AG04450 (cell line): ENCODE measurements at places on chromosomes 12 and 14.

DNA sequence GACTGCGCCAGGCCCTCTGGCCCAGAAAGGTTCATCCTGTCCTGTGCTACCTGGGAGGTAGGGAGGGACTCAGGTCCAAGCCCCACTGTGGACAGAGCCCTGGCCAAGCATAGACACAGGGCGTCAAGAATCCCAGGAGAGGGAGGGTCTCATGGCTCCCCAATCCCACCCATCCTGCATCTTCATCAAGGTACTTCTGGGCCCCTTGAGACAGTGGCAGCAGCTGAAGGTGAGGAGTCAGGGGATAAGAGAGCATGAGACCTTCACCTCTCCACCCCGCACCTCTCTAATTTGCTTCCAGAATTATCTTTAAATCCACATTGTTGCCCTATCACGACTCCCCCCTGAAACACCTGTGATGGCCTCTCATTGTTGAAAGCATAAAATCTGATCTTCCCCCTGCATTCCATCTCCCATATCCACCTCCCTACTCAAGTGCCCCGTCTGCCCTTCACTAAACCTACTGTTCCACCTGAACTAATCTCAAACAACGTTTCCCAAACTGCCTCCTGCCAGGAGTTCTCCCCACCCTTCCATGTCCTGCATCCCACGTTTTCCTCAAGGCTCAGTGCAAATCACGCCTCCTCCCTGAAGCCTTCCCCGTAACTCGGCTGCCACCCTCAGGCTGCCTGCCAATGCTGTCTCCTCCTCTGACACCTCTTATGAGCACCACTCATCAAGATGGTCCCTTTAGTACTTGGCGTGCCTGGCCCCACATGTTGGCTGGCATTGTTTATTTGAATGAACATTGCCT is 27.1 kb downstream of the KRT18 start:
- no peak for DNase-seq

- no peak for DNase-seq
Measured at GRCh38 chr12:19186722-19187661, 57.5 kb downstream of the PLEKHA5 start.

GRCh38 chr12:7749442-7749841 is 2.3 kb upstream of the CLEC4C start:
- DNase-seq = no peak

DNA sequence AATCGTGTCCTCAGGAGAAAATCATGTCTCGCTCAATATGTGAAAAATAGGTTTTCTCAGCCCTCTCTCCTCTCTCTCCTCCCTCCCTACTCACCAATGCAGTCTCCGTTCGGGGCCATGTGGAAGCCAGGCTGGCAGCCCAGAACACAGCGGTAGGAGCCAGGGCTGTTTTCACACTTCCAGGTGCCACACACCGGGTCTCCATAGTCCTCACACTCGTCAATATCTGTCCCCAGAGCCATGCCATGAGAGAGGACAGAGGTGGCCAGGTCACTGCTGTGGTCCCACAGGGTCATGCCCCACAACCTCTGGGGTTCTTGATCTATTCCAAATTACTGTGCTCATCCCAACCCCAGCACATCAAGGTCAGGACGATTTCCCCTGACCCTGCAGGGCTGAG is 13.5 kb downstream of the ISCA2 start:
- no peak for DNase-seq

DNA sequence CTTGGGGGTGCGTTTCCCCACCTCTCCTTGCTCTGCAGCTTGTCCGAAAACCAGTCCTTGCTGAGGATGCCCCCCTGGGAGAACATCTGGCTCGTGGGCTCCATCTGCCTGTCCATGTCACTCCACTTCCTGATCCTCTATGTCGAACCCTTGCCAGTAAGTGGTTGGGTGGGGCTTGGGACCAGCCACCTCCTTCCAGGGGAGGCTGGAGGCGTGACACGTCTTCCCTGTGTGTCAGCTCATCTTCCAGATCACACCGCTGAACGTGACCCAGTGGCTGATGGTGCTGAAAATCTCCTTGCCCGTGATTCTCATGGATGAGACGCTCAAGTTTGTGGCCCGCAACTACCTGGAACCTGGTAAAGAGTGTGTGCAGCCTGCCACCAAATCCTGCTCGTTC is 57.5 kb downstream of the ANAPC7 start:
- no peak for DNase-seq
